Effector memory CD8-positive, alpha-beta T cell (primary cell): ENCODE measurements at places on chromosomes 5 and 9.
A peak's percentile ranks its signal among the peaks of the same experiment; 100 is the strongest.

DNA sequence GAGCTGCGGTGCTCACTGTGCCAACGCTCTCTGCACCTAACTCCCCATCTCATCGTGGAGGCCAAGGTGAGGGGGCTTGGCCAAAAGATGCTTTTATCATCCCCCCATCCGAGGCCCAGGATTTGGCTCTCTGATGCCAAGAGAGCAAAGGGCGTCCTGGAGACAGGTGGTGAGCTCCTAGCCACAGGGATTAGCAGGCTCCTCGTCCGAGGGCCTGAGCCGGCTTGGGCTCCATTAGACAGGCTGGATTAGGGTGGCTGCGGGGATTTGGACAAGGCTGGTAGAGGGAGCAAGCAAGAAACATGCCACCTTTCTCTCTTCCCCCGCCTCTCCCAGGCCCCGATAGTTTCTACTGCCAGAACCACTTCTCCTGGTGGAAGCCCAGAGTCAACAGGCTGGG, 1.0 kb upstream of the GRM6 start:
- no peak for DNase-seq

DNA sequence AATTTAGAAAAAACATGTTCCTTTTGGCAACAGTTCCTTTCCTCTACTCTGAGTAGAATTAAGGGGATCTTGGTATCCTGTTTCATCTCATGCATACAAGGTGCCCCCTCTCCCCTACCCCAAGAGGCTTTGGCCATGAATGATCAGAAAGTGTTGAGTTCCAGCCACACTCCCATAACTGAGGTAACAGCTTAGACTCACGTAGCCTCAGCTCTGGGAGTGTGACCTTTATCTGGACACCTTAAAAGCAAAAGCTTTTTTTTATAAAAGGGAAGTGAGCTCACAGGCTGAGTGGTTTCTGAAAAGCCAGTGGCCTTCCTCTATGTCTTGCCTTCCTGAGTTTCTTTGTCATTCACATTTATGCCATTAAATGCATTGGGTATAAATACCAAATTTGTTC, 900 bp upstream of the HAVCR2 start:
- peak; percentile 4 for DNase-seq

GRCh38 chr5:14003513-14003912, 59.0 kb upstream of the DNAH5 start:
- no peak for DNase-seq

GRCh38 chr5:86461169-86461956, 156.4 kb upstream of the COX7C start:
- no peak for DNase-seq

DNA sequence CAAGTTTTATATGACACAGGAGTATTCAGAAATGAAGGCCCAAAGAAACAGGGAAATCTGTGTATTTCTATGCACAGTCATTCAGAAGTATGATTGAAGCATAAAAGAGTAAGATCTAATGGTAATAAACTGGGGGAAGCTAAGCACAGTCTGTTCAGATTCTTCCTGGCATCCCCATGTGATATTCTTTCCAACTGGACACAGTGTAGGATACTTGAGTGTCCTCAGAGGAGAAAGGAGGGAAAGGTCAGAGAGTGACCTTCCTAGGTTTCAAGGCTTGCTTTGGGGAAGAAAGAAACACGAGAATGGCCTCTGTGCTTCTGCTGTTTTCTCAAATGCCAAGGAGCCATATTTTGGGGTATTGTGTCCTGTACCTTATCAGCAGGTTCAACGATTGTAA, 1798.4 kb upstream of the WWC1 start:
- no peak for DNase-seq

- DNase-seq = no peak
These were observed 2118.9 kb downstream of the MAT2B start for GRCh38 chr5:165624166-165624946.

DNA sequence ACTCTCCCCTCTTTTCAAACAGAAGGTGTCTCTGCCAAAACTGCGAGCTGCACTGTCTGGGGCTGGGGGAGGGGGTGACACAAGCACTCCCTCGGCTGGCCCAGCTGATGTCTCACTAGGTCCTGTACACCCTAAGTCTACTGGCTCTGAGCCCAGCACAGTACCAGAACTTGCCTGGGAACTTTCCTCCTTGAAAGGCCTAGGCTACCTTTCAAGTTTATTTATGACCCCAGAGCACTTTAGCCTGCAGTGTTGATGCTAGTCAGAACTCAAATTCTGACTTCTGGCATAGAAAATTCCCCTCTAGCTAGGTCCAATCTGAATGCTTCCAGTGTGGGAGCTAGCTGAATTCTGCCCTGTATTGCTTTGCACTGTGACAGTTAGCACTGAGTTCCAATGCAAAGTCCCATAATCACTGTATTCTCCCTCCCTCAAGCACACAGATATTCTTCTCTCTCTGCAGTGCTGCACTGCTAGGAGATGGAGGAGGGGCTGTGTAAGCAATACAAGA, 10.5 kb downstream of the LURAP1L start:
- no peak for DNase-seq

GRCh38 chr5:178419196-178419595, 171.0 kb downstream of the COL23A1 start:
- no peak for DNase-seq

DNA sequence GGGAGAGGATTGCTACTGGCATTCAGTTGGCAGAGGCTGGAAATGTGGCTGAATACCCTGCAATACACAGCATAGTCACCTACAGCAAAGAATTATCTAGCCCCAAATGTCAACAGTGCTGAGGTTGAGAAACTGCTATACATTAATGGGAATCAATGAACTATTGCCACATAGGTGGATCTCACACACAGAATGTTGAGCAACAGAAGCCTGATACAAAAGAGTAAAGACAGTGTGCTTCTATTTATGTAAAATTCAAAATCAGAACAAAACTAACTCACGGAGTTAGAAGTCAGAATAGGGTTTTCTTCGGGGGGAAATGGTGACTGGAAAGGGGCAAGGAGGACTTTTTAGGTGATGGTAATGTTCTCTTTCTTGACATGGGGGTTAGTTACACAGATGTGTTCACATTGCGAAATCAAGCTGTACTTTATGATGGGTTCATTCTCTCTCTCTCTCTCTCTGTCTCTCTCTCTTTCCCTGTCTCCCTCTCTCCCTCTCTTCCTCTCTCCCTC, 45.7 kb upstream of the PANK3 start:
- DNase-seq = no peak

DNA sequence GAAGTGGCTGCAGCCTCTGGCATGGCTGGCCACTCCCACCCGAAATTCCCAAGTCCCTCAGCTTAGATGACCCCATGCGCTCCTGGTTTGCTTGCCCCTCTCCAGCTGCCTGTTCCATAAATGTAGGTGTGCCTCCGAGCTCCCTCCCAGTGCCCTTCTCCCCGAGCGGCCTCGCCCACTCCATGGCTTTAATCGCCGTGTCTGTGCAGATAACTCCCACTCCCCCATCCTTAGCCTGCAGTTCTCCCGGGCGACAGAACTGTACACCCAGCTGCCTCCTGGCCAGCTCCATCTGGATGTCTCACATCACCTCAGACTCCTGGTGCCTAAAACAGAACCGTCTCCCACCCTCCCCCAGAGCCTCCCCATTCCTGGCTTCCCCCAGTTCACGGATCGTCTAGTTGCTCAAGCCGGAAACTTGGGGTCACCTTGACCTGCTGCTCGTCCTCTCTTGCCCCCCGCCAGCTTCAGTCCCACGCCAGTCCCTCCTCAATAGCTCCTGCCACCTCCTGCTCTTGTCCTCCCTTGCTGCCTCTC, 24.1 kb downstream of the HK3 start:
- no peak for DNase-seq

- DNase-seq = no peak
These were observed 7.8 kb downstream of the NOTCH1 start for GRCh38 chr9:136537896-136538598.

DNA sequence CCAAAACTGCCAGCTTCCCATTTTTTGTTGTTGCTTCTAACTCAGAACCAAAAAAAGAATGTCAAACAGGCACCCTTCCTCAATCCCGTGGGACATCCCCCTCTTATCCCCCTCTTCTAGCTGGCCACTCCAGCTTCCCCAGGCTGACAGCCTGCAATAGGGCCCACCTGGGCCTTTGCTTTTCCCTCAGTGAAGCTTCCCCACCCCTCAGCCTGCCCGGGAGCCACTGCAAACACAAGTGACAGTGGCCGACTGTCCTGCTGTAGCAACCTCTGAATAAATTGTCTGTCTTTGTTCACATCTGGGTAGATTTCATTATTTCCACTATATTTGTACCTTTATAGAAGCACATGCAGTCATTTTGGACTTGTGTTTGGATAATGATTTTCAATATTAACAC, 245.3 kb downstream of the GADD45G start:
- DNase-seq = no peak

- DNase-seq = no peak
These were observed 157.8 kb downstream of the RGS3 start for GRCh38 chr9:113621309-113621791.

- no peak for DNase-seq
These were observed 39.7 kb upstream of the SLC25A51 start for GRCh38 chr9:37943345-37944265.

DNA sequence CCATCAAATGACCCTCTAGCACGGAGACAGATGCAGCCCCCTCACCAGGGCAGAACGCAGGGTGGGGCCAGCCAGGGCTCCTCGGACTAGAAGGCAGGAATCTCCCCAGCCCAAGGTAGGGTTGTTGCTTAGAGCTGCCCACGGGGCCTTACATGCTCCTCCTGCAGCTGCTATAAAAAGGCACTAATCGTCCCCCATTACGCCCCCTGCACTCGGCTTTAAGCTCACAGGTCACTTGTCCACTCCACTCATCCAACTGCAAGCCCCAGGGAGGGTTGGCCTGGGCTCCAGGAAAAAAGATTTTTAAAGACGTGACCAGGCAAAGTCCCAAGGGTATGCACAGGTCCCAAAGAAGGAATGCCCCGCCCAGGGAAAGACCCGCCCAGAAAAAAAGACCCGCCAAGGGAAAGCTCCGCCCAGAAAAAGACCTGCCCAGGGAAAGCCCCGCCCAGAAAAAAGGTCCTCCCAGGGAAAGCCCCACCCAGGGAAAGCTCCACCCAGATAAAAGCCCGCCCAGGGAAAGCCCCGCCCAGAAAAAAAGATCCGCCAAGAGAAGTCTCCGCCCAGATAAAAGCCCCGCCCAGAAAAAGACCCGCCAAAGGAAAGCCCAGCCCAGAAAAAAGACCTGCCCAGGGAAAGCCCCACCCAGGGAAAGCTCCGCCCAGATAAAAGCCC, 11.1 kb downstream of the GRIN1 start:
- no peak for DNase-seq

DNA sequence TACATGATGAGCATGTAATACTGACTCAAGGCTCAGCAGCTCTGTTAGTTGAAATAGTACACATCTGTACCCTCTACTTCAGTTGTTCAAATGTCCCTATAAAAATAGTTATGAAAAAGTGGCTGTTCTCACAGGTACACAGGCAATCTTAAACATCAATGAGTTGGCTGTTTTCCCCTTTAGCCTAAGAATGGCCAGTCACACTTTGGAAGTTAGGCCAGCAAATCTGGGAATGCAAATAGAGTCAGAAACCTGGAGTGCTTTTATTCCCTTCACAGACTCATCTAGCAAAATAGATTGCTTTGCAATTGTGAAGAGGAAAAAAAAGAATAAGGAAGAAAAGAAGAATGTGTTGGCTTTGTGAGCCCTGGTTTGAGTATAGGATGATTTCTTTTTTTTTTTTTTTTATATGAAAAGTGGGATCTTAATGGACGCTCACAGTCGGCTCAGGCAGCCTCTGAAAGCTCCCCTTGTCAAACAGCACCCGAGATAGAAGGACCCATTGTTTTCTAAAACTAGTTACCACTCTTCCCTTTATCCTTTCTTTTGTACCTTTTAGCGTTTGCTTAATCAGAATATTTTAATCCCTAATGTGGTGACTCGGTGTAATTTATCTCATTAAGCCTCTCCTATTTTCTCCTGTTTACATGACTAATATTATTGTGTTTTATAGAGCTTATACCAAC, 27.9 kb upstream of the TLE1 start:
- no peak for DNase-seq

DNA sequence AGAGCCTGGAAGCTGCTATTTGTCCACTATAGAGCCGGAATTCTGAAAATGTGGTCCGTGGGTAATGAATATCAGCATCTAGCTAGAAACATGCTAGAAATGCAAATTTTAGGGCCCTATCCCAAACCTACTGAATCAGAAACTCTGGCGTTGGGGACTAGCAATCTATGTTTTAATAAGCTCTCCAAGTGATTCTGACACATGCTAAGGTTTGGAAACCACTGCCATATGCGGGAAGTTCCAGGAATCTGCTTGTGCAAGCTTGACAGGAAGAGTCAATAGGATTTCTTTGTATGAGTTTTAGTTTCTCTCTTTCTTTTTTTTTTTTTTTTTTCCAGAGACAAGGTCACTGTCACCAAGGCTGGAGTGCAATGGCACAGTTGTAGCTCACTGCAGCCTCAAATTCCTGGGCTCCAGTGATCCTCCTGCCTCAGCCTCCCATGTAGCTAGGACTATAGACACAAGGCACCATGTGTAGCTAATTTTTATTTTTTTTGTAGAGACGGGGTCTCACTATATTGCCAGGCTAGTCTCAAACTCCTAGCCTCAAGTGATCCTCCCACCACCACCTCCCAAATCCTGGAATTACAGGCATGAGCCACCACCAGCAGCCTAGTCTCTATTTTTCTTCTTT, 26.4 kb upstream of the CARNMT1 start:
- no peak for DNase-seq

GRCh38 chr5:139517683-139518564, 35.4 kb upstream of the STING1 start:
- peak; percentile 92 for DNase-seq

- peak; percentile 22 for DNase-seq
These were observed at the start of gene GCNT4 for GRCh38 chr5:75052192-75053053. TSS of gene GCNT4 (minus strand) at chr5:75052558. CDS start at chr5:75030037, 22,521 bp downstream.

DNA sequence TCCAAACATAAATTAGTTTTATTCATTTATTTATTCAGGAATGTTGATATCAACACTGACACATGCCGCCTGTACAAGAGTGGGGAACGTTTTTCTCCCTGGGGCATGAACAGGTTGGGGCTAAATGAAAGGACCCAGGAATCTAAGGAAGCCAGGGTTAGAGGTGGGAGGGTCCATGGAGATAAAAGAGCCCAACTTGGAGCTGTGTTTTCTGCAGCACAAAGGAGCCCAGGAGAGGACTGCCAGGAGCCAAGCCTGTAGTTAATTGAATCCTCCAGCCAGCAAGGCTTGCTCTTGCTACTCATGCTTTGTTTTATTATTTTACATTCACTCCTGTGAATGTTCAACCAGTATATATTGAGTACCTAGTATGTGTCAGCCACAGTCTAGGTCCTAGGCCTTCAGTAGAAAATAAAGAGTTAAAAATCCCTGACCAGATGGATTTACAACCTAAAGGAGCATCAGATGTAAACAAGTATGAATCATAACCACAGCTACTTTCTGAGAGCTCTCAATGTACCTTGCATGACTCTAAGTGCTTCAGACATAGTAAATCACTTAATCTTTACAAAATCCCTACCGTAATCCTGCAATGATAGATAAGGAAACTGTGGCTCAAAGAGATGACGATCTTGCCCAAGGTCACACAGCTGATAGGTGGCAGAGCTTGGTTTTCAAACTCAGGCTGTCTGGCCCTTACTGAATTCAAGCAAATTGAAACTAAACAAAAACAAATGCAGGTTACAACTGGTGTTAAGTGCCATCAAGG, 69.8 kb downstream of the ASTN2 start:
- no peak for DNase-seq

- DNase-seq = no peak
These were observed 142.9 kb downstream of the GNA14 start for GRCh38 chr9:77505232-77505631.

- no peak for DNase-seq
These were observed 55.0 kb downstream of the DCP2 start for GRCh38 chr5:113031557-113031956.

GRCh38 chr5:43874772-43875171, 271.8 kb downstream of the NNT start:
- DNase-seq = no peak
